ENCODE measurements at places on chromosomes 1 and 21.

DNA sequence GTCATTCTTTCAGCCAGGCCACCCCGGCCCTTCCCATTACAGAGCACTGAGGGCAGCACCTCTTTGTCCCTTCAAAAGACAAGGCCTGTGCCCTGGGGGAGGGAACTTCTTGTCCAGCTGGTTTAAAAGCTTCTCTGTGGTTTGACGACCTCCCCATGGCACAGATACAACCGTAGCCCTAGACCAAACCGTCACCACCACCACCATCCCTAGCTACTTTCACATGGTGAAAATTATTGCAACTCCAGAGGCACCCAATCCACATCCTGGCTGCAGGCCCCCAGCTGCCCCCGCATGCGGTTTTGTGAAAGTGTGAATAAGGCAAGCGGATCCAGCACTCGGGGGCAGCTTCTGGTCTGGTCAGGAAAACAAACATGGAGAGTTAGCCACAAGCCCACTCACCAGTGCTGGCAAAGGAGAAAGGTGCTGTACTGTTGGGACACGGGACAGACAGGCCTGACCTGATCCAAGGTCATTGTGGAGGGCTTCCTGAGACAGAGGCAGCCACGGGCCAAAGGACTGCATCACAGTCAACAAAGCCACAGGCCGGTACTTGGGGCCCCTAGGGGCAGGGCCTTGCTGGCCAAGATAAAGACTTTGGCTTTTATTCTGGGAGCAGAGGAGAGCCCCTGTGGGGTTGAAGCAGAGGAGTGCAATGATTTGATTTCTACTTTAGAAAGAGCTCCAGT lies 31.2 kb downstream of the CDCA8 start:
- no peak for DNase-seq

GRCh38 chr1:2981981-2982614 lies 39.2 kb upstream of the ACTRT2 start:
- DNase-seq = no peak

- no peak for DNase-seq
Observed at GRCh38 chr1:98503771-98504170, 157.8 kb upstream of the SNX7 start.

GRCh38 chr1:15386164-15386749 lies 23.4 kb upstream of the EFHD2 start:
- no peak for DNase-seq
